ENCODE measurements at places on chromosomes 11 and 22.

- DNase-seq, result no peak
Measured at GRCh38 chr11:112946866-112947265, 14.4 kb upstream of the NCAM1 start.

DNA sequence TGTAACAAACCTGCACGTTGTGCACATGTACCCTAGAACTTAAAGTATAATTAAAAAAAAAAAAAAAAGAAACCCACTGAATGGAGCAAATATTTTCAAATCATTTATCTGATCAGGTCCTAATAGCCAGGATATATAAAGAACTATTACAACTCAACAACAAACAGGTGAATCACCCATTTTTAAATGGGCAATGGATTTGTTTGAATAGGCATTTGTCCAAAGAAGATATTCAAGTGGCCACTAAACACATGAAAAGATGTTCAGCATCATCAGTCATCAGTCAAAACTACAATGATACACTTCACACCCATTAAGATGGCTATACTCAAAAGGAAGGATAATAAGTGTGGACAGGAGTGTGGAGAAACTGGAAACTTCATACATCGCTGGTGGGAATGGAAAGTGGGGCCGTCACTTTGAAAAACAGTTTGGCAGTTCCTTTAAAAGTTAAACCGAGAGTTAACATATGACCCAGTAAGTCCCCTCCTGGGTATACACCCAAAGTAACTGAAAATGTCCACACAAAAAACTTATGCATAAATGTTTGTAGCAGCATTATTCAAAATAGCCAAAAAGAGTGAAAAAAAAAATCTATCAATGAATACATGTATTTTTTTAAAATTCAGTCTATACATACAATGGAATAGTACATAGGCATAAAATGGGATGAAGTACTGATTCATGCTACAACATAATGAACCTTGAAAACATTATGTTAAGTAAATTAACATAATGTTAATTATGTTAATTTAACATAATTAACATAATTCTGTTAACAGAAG is 53.1 kb downstream of the ARRB1 start:
- no peak for DNase-seq

DNA sequence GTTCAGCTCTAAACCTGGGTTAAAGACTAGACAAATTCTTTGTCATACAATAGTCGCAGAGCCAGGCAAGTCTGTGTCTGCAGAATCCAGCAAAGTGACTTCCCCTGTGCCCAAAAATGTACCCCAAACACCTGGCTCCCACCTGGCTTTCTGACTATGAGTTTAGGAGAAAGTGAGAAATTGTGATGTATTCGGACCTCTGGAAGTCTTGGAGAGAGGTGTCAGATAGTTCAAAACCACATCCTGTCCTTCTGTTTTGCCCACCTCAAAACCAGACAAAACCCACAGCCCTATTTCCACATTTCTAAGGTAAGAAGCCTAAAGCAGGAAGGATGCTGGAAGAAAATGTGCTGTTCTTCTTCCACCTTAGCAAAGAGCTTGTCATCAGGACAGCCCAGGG is 63.8 kb upstream of the CLMP start:
- DNase-seq, result no peak

GRCh38 chr11:125370561-125371389 is 125.3 kb downstream of the FEZ1 start:
- no peak for DNase-seq
